NCI-H748 treated with DMSO at 0.1 percent for 48 hours (cell line): ENCODE measurements at places on chromosomes 4 and X.

DNA sequence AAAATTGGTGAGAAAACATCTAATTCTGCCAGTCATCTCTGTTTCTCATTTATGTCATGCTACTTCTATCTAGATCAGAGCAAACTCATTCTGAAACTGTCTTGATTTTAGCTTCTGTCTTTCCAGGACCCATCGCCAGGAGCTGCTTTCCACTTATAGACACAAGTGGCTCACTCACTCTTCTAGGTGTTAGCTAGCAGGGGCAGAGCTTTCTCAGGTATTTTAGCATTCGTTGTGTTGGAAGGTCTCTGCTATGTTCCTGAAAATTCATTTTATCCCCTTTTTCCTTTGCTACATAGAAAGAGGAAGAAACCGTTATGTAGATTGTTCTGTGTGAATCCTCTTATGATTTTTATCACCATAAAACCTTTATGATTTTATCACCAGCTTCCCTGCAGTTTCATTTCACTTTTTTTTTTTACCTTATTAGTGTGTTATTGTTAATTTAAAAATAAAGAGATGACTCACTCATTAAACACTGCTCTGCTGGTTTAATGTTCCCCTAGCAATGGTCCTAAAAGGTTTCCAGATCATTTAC, 246.6 kb upstream of the AADAT start:
- DNase-seq: no peak

GRCh38 chrX:109399831-109400230, 82.1 kb downstream of the GUCY2F start:
- DNase-seq: no peak

GRCh38 chr4:24164054-24164693, 274.3 kb upstream of the PPARGC1A start:
- DNase-seq: no peak

DNA sequence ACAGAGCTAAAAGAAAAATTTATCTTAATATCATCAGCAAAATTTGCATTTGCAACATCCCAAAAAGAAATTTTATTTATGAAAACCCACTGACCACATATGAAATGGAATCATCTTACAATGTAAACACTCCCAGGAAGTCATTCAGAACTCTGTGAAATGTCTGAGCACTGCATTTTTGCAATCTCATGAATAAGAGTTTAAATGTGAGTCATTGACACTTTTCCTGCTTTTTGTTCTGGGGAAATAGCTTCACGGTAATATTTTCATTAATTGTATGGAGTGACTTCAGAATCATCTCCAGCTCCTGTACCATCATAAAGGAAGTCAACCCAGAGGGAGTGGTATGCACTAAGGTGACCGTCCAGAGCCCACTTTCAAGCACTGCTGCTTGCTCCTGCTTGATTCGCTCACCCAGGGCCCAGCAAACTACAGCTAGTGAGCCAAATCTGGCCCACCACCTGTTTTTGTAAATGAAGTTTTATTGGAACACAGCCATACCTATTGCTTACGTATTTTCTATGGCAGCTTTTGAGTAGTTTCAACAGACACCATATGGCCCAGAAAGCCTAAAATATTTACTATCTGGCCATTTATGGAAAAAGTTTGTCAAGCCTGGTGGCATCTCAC, 17.2 kb downstream of the EDNRA start:
- DNase-seq: no peak

DNA sequence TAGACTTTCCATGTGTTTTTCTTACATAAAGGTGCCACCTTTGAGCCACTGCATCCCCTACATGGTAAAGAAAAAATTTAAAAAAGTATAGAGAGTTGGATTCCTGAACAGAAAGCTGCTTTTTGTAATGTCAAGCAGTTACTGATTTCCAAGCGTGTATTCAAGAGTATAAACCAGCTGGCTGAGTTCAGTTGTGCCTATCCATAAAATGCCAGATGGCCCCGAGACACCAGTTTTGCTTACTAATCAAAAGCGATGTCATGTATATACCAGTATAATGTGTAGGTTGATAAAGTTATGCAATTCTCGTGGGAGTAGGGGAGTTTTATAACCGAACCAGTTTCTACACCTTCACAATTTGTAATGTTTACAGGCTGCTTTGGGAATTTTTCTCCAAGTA, 26.2 kb upstream of the PNPLA4 start:
- no peak for DNase-seq

GRCh38 chr4:184395451-184395917, 78.9 kb downstream of the IRF2 start:
- no peak for DNase-seq

DNA sequence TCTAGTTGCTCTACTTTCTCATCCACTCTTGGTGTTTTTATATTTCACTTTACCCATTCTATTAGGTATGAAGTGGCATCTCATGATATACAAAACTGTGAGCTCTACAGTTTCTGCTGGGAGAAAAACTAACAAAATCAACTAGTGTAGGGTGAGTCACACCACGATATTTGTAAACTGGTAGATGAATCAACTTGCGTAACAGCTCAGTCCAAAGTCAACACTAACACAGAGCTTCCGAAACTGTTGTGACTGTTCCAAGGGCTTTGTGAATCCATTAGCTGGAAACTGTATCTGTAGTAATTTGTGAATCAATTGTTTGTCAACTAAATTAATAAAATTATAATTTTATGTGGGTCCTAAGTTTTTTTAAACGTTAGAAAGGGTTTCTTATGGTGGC, 119.8 kb upstream of the TSPAN5 start:
- DNase-seq: no peak

DNA sequence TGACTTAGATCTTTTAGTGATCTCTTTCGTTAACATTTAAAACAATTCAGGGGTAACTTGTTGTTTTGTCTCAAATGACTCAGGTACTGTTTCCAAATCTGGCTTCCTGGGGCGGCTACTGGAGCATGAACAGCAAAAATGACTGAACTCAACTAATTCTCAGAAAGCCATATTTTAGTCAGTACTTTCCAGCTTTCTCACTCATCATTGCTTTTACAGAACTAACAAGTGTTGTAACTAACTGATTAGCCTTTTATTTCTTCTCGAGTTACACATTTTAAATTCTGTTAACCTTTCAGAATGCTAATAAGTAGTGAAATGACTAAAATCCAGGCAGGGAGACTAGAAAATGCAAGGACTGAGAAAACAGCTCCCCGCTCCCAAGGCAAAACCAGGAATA, 55.3 kb downstream of the JADE3 start:
- DNase-seq: no peak
